ENCODE measurements at places on chromosomes 7 and 10.
A peak's percentile ranks its signal among the peaks of the same experiment; 100 is the strongest.

- DNase-seq = peak; percentile 32
These were observed 215.7 kb upstream of the CDC14C start for GRCh38 chr7:48708635-48709034.

DNA sequence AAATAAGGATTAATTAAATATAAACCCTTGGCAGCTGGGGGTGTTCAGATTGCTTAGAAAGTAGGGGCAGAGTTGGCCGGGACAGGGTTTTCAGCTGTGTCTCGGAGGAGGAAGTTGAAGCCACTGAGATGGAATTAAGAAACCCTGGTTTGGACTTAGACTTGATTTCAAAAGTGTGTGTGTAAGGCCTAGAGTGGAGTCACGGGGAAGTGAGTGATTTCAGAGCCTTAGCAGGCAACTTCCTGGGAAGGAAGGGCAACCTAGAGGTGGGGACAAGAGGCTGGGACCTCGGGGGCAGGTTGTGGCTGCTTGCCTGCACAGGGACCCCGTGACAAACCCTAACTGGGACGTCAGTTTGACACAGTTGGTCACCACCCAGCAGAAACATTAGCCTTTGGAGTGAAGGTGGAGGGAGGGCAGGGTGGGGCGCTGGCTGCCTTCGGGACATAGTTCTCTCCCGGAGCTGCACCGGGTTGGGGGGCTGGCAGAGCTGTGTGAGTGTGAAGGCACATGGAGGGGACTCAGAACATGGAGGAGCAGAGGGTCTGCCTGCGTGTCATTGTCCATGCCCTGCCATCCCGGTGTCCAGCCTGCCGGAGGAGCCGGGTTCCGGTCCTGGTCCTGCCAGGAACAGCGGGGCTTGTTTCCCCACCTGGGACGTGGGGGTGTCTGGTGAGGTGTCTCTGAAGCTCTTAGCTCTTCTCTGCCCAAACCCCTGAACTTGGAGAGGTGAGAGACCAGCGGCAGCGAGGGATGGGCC, 1.8 kb downstream of the BRI3 start:
- no peak for DNase-seq

- no peak for DNase-seq
These were observed 99.2 kb upstream of the KDM7A start for GRCh38 chr7:140276001-140276400.

- no peak for DNase-seq
These were observed 285.6 kb downstream of the PRPF18 start for GRCh38 chr10:13872411-13872810.

GRCh38 chr7:106813705-106814305, 51.3 kb upstream of the PIK3CG start:
- DNase-seq = no peak

DNA sequence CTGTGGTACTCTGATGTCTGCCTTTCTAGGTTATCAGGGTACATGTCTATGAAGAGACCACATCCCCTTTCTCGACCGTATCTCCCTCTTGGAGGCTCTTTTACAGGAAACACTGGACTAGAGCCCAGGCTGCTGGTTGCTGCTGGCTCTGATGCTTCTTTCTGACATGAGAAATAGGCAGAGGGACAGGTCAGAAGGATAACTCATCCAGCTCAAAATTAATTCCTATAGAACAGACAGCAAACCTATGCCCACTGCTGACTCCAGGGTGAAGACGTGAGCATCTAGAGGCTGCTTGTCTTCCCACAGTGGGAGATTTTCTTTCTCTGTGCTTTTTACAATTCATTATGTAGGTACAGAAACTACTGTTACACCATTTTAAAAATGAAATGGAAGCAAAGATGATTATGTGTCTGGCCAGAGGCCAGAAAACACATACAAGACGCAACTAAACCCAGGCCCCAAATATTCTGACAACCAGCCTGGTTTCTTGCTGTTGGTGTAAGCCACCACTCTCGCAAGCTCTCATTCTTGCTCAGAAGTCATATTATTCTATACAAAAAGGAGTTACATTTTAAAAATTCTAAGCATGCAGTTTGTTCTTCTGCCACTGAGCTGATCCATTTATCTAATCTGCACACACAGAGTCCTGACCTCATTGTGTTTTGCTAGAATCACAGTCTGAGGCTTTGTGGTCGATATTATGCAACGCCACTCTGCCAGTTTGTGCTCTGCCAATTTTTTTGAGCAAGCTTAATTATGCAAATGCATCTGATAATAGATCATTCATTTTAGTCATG, 424.3 kb downstream of the KIF20B start:
- no peak for DNase-seq

DNA sequence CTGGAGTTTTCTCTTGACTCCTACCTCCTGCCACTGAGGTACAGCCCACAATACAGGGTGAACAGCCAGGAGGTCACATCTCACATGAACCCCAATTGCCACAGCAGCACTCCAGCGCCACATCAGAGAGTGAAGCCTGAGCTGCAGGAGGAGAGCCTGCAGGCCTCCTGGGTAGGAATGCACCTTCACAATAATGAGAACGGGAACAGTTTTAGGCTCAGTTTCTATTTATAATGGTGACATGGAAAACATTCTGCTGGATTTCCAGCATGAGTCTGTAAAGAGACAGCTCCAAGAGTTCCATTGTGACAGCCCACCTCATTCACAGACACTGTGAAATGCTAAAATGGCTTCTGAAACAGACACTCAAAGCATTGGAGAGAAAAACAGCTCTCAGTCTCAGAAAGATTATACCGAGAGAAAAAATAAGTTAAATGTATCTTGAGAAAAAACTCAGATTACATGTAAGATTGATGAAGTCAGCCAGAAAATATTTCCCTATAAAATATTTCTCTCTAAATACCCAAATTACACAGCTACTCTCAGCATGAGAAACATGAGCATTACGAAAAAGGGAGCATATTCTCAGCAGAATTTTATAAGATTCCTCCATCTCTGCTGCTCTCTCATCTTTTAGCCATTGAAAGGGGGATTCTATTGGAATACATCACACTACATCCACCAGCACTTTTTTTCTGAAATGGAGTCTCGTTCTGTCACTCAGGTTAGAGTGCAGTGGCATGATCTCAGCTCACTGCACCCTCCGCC, 11.3 kb downstream of the ZNF680 start:
- no peak for DNase-seq

DNA sequence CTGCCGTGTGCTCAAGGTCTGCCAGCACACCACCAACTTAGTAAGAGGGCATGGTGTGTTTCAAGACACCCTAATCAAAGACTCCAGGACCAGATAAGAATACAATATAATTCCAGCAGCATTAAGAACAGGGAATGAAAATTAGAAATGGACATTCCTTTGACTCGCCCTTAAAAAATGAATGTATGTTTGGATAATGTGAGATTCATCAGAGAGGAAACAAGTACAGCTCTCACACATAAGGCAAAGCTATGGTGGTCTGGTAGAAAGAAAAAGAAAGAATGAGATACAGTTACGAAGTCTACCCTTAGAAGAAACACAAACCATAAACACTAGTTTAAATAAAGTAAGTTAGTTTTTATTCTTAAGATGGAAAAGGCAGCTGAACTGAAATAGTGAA, 174.8 kb upstream of the ANK3 start:
- no peak for DNase-seq

DNA sequence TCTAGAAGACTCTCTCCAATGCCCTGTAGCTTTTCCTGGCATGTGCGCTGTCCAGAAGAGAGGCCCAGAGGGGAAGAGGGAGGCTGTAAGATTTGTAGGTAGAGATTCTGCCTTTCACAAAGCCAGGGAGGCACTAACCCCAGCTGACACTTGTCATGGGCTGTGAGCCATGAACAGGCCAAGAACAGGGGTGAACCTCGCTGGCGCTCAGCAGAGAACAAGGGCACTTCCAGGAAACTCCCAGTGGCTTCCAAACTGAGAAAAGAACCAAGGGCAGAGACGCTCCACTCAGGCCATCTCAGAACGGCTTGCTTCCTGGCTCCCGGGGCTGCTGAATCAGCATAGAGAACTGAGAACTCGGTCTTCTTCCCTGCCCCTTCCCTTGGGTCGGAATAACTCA, 257.8 kb upstream of the ZNF32 start:
- no peak for DNase-seq

- no peak for DNase-seq
These were observed 143.9 kb upstream of the NPS start for GRCh38 chr10:127405221-127405620.

GRCh38 chr7:104931181-104931781, 82.7 kb upstream of the KMT2E start:
- DNase-seq = peak; percentile 63

GRCh38 chr7:136030867-136031318, 53.7 kb upstream of the MTPN start:
- no peak for DNase-seq

GRCh38 chr7:85529201-85529600, 342.3 kb upstream of the SEMA3D start:
- no peak for DNase-seq

DNA sequence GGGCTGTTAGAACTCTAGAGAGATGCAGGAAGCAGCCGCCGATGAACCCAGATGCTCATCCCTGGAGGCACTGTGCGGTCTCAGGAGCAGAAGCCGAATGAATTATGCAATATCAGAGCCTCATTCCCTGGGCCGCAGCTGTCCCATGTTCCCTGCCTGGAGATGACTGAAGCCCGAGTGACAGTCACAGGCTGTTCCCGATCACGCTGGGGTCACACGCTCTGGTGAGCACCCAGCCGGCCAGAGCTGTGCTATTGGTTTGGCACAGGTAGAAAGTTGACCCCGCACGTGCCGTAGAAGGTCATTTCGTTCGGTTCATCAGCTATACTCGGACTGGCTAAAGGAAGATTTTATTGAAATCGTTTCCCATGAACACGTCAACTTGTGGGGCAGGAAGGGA, 140.5 kb upstream of the SH2B2 start:
- DNase-seq = no peak

All from NT2/D1 (cell line).